ENCODE measurements at places on chromosomes 7 and 10.

DNA sequence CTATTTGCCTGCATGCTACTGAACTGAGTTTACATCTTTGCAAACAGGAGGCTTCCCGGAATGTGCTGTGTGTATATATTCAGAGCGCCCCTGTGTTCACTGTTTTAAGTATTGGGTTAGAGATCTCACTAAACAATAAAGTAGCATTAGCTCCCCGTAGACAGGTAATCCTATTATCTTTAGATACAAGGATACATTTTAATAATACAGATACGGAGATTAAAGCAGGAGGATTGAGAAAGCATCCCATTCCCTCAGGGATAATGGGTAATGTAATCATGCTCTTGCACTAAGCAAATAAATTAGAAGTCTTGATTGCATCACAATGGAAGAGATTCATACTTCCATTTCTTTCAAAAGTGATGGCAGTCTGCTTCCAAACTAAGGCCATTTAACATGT is 809.0 kb downstream of the NRG3 start:
- no peak for DNase-seq

DNA sequence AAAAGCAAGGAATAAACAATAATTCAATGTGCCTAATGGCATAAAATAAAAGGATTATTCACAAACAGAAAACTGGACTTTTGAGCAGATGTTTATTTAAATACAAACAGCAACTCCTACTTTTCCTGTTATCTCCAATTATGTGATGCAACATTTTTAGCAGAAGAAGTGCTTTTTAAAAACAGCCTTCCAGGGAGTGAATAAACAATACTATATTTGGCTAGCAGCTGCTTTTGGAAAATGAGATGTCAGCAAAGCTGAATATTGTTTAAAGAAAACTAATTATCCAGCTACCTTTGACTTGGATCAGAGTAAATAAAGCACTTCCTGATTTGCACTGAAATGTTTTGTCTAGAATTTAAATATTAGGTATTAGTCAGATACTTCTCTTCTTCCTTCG is 23.2 kb downstream of the CDK1 start:
- DNase-seq, result no peak

DNA sequence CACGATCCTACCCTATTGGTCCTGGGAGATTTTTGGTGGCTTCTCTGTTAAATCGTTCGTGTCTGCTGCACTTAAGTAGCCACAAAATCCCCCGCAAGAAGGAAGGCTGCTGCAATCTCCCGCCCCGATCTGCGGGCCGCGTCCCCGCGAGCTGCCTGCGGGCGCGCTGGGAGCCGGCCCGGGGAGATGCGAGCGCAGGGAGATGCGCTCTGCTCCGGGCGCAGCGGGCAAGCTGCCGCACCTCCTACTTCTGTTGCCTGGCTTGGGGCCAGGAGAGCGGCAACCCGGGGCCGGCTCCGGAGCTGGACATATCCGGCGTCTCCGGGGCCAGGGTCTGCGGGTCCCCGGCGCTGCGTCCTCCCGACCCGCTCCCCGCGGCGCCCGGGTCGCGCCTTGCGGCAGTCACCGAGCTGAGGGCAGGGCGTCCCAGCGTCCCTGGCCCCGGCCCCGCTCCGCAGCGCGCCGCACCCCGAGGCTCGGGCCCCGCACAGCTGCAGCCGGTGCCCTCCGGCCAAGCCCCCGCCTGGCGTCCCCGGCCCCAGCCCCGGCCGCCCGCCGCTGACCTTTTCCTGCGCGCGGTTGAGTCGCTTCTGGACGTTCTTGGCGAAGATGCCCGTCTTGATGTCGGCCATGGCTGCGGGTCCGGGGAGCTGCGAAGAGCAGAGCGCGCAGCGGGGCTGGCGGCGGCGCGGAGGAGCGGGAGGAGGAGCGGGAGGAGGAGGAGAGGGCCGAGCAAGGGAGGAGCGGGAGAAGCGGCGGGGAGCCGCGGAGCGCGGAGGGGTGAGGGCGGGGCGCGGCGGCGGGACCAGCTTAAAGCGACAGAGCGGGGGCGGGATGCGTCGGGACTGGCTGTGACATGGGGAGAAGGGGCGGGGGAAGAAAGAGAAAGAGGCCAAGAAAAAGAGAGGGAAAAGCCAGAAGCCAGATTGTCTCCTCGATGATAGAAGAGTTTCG is at the start of gene AMPH:
Gene AMPH (minus strand): TSS at position 654 of the 954 bp plus-strand sequence. CDS start 22 bp downstream, at position 632.
- no peak for DNase-seq

GRCh38 chr7:107959527-107959898 is 43.4 kb downstream of the LAMB1 start:
- DNase-seq, result no peak

- no peak for DNase-seq
Measured at GRCh38 chr7:108067844-108068243, 62.3 kb downstream of the LAMB4 start.

DNA sequence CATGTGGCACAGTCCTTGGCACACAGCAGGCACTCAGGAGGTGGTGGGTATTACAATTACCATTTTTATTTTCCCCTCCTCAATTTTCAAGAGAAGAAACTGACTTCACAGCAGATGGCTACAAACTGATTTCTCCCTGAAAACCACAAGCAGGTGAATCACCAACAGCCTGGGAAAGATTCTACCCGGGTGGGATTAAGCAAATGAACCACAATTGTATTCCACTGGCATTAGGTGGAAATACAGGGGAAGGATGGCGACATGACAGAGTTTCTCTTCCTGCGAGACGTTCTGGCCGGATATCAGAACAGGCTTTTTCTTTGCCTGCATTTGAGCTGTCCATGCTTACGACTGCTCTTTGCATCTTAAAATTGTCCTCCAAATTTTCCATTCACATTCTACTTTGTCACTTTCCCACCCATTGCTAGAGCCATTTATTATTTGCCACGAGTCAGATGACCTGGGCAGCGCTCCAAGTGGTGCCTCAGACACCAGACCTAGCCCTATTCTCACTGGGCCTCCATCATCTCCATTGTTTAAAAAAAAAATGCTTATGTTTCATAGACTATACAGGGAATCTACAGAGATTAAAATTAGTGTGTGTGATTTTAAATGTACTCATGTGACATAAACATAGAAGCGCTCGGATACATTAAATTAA is 4.6 kb downstream of the DENND11 start:
- no peak for DNase-seq

DNA sequence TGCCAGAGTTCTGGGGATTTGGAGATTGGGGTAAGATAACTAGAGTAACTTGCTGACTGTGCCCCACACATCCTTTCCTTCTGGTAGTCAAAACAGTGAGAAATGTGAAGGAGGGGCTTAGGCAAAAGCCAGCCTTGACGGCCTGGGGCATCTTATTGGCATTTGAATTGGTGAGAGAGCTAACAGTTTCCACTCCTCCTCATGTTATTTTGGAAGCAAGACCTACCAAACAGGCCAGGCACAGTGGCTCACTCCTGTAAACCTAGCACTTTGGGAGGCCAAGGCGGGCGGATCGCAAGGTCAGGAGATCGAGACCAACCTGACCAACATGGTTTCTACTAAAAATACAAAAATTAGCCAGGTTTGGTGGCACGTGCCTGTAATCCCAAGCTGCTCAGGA is 596.6 kb downstream of the GRM8 start:
- no peak for DNase-seq

- DNase-seq, result no peak
Measured at GRCh38 chr10:44787480-44788075, 123.6 kb upstream of the TMEM72 start.

- DNase-seq, result no peak
Measured at GRCh38 chr7:23712368-23713284, 2.6 kb downstream of the STK31 start.

GRCh38 chr7:46707973-46708372 is 786.9 kb upstream of the IGFBP3 start:
- DNase-seq, result no peak

- DNase-seq, result no peak
Measured at GRCh38 chr7:136254148-136254547, 277.0 kb upstream of the MTPN start.

GRCh38 chr7:139696552-139696951 is 81.2 kb downstream of the HIPK2 start:
- no peak for DNase-seq

DNA sequence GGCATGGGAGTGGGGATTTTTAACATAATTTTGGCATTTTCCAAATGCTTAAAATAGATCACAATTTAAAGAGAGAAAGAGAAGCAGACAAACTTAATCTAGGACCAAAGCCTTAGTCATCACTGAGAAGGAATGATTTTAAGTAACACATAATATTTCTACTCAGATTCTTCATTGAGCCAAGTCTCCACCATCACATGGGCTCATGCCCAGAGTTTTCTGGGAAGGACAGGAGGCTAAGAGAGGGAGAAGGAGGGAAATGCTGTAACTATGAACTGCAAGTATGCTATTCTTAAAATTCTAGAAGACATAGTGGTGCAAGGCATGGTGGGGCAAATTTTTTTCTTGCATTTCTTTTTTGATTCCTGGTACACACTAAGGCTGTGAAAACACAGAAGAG is 23.8 kb upstream of the UBE2D1 start:
- no peak for DNase-seq

DNA sequence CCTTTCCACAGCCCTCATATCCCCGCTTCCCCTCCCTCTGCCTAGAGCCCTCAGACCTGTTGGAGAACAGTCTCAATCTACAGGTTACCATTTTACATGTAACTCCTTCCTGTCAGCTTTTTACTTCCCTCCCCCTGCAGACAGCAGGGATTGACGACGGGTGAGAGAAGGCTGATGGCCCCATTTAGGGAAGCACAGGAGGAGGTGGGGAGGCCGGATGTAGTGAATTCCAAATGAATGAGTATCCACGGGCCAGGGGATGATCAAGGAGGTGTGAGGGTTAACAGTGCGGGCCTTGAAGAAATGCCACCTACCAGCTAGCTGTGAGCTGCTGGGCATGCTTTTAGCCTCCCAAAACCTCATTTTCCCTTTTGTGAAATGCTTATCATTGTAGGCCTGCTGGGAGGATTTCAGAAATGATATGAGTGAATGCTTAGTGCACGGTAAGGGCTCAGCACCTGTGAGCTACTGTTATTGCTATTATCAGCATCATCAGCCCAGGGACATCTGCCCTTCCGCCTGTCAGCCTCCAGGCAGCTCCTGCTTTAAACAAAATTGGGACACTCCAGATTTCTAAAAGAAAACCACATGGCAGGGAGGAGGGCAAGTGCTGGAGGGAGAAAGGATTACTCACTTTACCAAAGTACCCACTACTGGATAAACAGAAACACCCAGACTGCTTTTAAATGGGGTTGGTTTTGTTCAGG is 6.5 kb upstream of the NANOS1 start:
- DNase-seq, result no peak

GRCh38 chr10:47452495-47453140 is 31.3 kb downstream of the ANXA8 start:
- DNase-seq, result no peak

- no peak for DNase-seq
Measured at GRCh38 chr7:132739271-132739955, 163.1 kb upstream of the PLXNA4 start.

DNA sequence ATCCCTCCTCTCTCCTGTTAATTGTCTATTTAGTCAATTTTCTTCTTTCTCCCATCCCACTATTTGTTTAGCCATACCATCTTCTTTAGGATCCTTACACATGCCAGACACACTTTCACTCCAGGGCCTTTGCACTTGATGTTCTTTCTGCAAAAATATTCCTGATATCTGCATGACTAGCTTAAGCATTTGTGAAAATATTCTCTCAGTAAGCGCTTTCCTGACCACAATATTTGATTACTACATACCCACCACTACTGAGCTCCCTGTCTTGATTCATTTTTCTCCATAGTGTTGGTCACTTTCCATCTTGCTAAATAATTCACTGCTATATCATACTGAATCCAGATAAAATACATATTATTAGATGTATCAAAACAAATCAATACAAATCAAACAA is 75.1 kb downstream of the SEMA3D start:
- no peak for DNase-seq

Measured in cortex of kidney (tissue), 1 donor.